Right hindlimb (tissue), 1 donor: ENCODE measurements at places on chromosomes 4 and X.

DNA sequence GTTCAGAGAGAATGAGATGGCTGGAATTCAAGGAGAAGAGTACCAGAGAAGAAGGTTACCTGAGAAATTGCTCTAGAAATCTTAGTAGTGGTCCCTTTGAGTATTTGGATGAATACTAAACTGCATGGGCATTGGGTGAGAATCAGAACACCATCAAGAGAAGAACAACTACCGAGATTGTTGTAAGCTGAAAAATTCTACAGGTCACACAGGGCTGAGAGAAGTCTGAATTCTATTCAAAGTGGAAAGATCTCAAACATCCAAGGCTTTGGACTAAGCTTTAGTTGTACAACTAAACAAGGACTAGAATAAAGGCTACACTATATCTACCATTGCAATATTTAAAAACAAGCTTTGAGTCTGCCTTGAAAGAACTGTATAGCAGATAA lies 40.8 kb downstream of the LRBA start:
- no peak for DNase-seq

DNA sequence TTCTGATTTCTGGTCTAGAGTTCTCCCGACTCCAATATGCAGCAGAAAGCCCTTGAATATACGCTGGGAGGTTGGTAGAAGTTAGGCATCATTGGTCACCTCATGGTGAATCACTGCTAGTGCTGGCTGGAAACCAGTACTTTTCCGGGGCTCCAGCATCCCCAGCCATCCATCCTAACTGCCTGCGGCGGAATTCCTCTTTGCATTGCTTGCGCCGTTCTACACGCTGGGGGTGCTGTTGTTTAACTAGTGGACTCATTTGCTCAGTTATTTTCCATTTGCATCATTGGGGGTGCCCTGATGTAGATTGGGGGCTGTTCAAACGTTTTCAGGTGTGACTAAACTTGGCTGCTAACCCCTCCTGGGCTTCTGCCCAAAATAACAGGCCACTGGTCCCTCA lies 23.3 kb upstream of the GPR50 start:
- peak; percentile 34 for DNase-seq

DNA sequence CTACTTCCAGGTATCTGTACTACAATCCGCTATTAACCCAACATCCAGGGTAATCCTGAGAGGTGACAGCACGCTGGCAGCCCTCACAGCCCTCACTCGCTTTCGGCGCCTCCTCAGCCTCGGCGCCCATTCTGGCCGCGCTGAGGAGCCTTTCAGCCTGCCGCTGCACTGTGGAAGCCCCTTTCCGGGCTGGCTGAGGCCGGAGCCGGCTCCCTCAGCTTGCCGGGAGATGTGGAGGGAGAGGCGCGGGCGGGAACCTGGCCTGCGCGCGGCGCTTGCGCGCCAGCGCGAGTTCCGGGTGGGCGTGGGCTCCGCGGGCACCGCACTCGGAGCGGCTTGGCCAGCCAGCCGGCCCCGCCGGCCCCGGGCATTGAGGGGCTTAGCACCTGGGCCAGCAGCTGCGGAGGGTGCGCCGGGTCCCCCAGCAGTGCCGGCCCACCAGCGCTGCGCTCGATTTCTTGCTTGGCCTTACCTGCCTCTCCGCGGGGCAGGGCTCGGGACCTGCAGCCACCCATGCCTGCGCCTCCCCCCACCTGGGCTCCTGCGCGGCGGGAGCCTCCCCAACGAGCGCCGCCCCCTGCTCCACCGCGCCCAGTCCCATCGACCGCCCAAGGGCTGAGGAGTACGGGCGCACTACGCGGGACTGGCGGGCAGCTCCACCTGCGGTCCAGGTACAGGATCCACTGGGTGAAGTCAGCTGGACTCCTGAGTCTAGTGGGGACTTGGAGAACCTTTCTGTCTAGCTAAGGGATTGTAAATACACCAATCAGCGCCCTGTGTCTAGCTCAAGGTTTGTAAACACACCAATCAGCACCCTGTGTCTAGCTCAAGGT lies 87.3 kb downstream of the PRSS12 start:
- peak; percentile 65 for DNase-seq

- DNase-seq: no peak
These were observed 111.1 kb downstream of the KLF8 start for GRCh38 chrX:56343219-56343618.

DNA sequence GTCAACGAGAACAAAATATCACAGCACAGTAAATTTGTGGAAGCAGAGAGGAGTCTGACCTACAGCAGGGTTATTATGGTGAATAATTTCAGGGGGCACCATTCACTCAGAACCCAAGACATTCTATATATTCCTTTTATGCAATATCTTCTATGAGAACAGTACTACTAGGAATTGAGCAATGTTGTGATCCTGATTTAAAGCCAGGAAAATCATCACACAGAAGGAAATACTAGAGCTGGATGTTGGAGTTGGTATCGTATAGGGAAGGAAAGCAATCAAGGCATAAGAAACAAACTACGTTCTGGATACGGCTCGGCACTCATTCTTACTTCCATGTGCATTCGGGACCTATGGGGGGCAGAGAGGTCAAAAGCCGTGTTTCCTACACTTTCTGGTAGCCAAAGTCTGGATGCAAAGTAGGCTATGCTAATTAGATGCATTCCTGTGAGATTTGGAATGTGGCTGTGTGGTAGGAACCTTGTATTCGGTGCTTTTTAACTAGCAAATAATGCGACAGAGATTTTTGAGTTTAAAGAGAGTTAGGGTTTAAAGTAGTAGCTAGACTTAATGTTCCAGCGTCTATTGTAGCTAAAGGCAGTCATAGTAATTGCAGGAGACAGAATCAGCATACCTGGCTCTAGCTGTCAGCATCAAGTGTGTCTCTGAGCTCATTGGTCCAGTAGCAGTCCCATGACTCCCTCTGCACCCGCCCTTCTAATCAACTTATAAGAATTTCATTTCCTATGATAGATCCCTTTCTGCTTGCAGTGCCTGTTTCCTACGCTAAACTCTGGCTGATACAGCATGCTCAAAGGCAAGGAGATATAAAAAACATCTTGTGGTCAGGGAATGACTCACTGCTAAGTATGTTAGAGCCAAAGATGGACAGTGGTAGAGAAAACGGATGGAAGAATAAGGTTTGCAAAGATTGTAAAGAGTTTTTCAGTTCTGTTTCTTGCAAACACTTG lies 43.3 kb upstream of the PDGFC start:
- DNase-seq: no peak

DNA sequence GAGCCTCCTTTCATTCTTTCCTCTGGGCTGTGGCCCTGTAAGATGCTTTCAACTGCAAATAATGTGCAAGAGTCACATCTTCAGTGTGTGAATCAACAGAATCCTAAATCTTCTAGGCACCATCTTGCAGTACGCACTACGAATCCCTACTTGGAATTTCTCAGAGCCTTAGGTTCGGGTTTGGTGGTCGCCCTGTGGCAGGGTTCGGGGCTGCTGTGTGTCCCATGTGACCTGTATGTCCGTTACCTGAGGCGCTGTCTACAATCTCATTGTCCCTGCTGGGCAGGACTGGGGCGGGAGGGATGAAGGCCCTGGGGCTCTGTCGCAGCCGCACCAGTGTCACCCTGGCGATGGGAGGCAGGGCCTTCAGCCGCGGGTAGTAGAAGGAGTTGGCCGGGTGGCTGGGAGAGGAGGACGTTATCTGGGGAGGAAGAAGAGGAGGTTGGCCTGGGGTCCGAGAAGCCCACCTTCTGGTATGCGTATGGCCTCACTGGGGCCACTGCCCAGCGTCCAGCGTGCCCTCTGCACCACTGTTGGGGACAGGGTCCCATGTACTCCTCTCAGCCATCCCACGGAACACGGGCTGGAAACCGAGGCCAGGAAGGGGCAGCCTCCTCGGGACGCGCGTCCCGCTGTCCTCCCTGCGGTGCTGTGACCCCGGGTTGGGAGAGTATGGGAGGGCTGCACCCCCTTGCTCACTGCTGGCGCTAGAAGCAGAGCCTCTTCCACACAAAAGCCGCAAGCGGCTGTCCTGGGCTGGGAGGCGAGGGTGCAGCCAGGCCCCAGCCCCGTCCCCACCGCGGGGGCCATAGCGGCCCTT lies 2.0 kb downstream of the SPON2 start:
- DNase-seq: no peak

DNA sequence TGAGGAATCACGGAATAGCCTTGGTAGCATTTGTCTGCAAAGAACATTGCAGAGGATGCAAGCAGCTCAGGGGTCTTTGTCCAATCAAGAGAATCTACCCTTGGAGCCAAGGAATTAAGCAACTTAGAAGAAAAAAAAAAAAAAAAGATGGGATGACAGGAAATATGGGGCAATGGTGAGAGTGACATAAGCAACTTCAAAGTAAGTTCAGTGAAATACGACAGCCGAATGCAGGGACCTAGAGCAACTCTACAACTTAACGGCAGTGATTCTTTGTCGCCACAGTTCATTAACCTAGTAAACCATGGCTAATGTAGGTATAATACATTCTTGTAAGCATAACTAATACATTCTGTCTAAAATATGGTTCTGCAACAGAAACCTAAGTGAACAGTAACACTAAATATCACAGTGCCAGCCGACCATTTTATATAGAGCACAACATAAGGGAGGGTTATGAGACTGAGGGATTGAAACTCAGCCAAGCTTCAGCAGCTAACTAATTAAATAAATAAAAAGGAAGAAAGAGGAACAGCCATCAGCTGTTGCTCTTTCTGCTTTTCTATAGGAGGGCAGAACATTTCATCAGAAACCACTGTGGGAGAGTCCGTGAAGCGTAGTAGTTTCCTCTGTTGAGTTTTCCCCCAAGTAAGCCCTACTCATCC lies 74.7 kb downstream of the PPARGC1A start:
- no peak for DNase-seq

GRCh38 chr4:55311792-55312488 lies 34.1 kb upstream of the SRD5A3 start:
- no peak for DNase-seq

DNA sequence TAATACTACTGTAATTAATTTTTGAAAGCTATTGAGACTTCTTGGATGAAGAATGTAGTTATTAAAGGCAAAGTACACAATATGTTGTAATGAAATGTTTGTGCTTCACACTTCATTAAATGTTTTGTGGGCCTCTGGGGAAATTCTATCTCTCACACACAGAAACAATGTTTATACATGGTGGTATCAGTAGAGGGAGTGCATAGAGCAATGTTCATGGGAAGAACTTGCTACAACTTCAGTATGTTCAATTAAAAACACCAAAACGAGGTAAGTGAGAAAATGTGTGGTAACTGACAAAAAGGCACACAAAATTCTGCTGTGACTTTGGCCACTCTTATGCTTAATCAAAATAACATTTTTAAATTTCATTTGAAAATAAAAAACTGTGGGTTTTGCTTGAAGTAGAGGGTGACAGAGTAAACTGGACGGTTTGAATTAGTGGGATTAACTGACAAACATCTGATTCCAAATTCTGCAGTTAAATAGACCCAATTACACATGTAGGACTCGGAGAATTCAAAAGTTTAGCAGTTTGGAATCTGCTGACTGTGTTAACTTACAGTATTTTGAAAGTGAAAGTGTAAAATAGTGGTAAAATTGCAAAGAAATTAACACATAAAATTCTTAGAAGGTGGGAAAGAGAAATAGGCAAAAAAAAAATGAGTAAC lies 111.4 kb upstream of the TTC29 start:
- DNase-seq: no peak

DNA sequence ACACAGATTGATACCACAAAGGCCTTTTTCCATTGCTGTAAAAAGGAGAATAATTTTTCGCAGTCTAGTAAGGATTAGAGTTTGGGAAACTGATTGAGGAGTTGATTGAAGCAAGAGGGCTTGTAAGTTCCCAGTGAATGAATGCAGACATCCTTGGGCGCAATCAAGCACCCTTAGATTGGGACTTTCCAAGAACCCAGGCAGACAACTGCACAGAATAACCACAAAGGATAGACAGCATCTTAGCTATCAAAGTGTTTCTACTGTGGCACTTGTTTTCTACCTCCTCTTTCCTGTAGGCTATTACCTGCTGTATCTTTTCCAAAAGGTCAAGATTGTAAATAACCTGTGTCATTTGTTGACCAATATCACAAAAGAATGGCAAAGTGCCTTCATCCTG lies 2.6 kb downstream of the COX18 start:
- no peak for DNase-seq

DNA sequence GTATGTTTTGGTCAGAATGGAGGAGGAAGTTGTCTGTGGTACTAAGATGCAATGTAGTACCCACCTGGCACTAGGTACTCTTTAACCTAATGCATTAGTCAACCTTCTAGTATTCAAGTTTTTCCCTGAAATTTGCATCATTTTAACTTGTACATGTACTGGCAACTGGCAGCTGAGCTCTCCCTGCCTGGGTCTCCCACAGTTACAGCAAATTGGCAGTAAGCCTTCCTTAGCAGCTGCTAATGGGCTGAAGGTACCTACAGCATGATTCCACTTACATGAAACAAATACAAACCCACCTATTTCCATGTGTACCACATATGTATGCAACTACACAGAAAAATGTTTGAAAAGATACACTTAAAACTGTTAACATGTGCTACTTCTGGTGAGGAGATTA lies 8.1 kb upstream of the KLHL2 start:
- no peak for DNase-seq

DNA sequence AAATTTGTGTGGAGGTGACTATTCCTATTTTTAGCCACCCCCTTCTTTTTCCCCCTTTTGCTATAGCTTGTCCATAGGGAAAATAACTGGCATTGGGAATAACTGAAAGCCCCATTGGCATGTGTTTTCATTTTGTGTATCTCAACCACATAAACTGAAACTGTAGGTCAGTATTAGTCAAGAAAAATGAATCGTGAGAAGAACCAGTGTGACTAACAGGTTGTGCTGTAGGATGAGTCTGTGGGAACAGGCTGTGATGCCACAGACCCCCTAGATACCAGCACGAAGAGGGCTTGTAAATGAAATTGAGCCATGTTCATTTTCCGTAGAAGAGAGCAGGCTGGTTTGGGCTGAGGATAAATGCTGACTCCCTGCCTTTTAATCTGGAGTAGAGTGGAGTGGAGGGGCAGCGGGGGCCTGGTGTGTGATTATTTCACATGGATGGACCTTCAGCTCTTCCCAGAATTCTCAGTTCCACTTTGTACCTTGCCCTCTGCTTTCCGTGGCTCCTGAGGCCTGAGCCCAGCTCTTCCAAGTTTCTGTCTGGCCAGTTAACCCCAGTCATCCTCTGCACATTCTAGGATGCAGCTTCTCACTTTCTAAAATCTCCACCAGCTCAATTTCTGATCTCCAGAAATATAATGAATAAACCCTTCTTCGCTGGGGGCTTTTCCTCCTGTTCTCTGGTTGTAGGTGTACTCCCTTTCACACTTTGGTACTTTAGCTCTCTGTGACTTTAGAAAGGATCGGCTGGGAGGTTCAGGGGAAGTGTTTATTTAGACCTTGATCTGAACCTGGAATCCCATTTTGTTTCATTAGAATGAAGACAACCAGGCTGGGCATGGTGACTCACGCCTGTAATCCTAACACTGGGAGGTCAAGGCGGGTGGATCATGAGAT lies 37.3 kb downstream of the DCUN1D4 start:
- DNase-seq: no peak

GRCh38 chr4:83217721-83218522 lies 66.7 kb downstream of the COQ2 start:
- DNase-seq: no peak
